ENCODE measurements at places on chromosomes 5 and 9.

DNA sequence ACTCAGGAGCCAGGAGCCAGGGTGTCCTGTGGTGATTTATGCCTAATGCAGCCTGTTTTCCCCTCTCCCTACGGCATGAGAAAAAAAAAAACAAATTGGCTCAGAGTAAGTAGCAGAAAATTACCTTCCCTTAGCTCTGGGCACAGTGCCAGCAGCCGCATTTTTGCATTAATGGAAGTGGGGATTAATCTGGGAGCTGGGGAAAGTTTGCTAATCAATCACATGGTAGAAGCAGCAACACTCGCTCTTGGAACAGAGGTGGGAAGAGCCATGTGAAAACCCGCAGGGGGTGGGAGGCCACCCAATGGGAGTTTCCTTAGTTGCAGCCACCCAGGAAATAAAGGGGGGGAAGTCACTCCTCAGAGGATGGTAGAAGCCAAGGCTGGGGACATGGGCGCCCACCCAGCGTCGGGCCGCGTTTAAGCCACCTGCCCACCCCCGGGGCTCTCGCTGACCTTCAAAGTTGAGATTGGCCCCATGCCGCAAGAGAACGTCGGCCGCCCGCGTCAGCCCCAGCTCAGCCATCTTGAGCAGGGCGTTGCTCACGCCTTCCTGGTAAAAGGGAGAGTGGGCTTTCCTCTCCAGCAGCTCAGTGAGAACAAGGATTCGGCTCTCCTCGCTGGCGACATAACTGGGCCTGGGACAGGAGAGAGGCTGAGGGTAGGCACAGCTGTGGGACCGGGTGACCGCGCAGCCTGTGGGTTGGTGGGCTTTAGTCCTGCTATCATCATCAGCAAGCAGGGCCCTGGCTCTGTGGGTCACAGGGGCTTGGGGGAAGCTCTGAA is 1.7 kb downstream of the ASB6 start:
- DNase-seq: no peak

- DNase-seq: no peak
These were observed 57.0 kb downstream of the SECISBP2 start for GRCh38 chr9:89375191-89375760.

- no peak for DNase-seq
These were observed 10.5 kb downstream of the PTCD2 start for GRCh38 chr5:72330712-72331111.

DNA sequence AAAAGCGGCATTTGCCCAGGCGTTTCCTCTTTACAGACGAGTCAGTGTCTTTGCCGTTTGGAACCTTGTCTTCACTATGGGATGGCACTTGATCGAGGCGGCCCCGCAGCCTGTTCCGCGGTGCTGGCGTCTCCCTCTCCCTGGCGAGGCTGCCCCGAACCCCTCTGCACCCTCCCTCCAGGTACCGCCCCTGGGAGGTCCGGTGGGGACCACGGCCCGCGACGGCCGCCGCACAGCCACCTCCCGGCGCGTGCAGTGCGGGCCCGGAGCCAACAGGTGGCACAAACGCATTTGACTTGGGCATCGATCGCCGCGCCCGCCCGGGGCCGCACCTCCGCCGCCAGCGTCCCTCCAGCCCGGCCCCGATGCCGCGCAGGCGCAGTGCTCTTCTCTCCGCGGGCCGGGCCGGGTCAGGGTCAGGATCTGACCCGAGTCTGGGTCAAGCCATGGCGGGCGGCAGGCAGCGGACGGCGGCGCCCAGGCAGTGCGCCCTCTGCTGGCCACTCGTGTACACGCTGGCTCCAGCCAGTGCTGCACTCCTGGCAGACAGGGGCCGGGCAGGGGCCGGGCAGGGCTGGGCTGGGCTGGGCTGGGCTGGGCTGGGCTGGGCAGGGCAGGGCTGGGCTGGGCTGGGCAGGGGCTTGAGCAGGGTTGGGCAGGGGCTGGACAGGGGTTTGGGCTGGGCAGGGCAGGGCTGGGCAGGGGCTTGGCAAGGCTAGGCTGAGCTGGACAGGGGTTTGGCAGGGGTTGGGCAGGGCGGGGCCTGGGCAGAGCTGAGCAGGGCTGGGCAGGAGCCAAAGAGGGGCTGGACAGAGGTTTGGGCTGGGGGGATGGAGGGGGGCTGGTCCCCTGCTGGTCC is 155.8 kb upstream of the IRX4 start:
- DNase-seq: no peak

- no peak for DNase-seq
These were observed 81.2 kb upstream of the DNAH5 start for GRCh38 chr5:14025569-14026286.

DNA sequence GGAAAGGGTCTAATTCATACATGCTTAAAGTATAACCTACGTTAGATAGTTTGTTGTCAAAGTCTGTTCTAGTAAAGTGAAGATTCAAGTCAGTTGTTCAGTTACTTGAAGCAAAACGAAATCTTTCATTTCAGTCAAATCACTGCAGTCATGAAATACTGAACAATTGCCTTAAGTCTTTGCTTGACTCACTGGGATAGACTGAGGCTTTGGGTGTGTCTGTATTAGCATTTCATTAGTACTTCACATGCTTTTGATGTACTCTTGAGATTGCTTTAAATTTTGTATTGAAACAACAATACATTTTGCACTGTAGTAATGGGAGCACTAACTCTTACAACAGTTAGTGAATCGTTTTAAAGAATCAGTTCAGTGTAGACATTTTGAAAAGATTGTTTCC is 4.0 kb upstream of the CMYA5 start:
- DNase-seq: no peak

- no peak for DNase-seq
These were observed 1.5 kb downstream of the LSM11 start for GRCh38 chr5:157745041-157745456.

GRCh38 chr9:79165020-79165780 is 406.6 kb upstream of the TLE4 start:
- DNase-seq: no peak

DNA sequence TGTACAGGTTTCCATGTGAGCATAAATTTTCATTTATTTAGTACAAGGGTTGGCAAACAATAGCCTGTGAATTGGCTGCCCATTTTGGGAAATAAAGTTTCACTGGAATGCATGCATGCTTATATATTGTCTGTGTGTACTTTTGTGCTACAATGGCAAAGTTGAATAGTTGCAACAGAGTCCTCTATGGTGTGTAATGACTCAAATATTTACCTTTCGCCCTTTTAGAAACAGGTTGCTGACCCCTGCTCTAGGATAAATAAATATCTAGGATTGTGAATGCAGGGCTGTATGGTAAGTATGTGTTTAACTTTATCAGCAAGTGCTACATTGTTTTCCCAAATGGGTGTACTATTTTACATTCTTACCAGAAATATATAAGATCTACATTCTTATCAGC is 47.2 kb downstream of the XRCC4 start:
- no peak for DNase-seq

DNA sequence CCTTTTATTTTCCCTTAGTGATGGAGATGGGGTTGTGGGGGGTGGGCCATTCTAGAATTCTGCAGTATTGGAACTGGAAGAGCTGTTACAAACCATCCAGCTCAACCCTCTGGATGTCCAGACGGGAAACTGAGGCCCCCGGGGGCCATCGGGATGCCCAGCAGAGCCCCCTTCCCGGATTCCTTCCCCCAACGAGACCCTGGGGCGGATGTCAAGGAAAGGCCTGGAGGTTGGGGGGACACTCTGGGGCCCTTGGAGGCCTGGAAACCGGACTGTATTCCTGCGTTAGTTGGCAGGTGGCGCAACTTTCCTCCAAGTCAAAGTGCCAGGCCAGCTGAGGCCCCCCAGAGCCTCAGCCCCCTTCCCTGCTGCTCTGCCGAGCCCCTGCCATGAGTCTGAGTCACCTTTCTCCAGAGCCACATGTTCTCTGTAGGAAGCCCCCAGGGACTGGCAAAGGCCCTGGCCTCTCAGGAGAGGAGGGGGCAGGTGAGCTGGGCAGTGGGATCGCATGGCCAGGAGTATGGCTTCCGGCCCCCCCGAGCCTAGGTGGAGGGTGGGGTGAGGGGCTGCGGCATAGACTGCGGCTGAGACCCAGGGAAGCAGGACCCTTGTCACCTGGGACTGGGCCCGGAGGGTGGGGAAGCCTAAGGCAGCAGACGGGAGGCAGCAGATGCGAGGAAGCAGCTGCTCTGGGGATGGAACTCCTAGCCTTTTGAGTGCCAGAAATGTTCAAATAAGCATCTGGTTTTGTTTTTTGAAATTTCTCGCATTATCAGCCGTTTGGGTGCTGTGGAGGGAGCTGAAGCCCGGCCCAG is 17.8 kb upstream of the FIBCD1 start:
- no peak for DNase-seq

- no peak for DNase-seq
These were observed 546.7 kb upstream of the DMAC1 start for GRCh38 chr9:8346296-8346695.

All from stimulated activated CD4-positive, alpha-beta T cell treated with anti-CD3 and anti-CD28 coated beads, TNF-alpha, amount 100 ng/mL, for 1 hour (primary cell).